ENCODE measurements at places on chromosomes 2 and 18.

- peak; percentile 49 for DNase-seq
These were observed 100.7 kb upstream of the STK39 start for GRCh38 chr2:168348076-168348475.

DNA sequence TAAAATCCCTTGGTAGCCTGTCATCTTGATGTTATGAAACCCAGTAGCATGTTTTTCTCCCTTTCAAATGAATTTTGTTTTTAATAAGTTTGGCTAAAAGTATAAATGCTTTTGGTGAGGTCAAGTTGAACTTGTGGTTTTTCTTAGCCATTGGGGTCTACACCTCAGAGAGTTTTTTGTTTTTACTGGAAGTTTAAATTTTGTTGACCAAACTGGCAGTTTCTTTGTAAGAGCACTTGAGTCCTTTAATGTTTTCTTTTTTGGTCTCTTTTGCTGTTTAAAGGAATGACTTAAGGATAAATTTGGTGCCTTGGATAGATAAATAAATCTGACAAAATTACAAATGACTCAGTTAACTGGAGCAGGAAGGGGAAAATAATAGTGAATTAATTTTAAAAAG is 577.3 kb downstream of the SATB2 start:
- no peak for DNase-seq

DNA sequence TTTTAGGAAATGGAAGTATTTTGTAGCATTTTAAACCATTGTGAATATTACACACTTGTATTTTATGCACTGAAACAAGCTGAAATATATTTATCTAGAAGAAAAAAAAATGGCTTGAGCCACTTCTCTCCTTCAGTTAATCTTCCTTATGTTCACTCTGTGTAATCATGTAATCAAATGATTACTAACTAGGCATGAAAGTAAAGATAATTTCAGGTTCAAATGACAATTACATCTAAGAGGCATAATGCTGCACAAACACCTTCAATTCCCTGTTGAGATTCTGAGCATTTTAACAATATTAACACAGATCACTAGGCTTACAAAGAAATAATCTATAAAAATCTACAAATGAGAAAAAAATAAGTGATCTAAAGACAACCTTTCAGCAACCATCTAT is 119.6 kb upstream of the ITGB6 start:
- DNase-seq = no peak

DNA sequence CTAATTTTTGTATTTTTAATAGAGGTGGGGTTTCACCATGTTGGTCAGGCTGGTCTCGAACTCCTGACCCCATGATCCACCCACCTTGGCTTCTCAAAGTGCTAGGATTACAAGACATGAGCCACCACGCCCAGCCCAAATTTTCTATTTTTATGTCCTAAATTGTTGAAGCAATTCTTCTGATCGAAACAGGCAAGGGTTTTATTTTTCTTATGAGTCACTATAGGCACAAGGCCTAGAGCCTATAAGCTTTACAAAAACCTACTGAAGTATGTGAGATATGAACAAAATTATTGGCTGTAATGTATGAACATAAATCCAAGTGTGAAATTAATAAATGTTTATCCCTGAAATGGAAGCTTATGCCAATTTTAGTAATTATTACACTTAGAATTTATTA is 464.2 kb upstream of the NRP2 start:
- no peak for DNase-seq

DNA sequence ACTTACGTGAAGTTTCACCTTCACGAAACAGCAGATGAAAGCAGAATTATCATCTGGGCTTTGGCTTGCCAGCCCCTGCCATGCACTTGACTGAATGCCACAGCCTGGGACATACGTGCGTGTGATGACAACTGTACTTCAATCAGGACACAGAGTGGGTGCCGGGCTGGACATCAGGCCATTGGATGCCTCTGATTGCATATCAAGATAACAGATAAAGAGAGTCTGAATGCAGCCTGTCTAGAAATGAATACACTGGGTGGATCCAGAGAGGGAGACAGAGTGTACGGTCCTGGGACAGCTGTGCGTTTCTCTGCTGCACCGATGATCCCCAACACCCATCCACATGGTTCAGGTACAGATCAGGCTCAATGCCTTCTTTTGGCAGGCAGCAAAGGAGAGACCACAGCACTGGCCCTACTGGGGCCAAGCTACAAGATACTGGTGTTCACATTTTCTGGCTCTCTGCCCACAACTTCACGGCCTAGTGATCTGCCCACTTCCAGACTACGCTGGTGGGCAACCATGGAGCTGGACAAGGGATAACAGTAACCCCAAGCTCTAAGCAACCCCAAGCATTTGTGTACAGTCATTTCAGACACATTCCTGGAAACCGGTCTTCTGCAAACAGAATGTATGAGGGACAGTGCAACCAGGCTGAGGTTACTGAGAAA is 35.6 kb downstream of the FBLN7 start:
- no peak for DNase-seq

DNA sequence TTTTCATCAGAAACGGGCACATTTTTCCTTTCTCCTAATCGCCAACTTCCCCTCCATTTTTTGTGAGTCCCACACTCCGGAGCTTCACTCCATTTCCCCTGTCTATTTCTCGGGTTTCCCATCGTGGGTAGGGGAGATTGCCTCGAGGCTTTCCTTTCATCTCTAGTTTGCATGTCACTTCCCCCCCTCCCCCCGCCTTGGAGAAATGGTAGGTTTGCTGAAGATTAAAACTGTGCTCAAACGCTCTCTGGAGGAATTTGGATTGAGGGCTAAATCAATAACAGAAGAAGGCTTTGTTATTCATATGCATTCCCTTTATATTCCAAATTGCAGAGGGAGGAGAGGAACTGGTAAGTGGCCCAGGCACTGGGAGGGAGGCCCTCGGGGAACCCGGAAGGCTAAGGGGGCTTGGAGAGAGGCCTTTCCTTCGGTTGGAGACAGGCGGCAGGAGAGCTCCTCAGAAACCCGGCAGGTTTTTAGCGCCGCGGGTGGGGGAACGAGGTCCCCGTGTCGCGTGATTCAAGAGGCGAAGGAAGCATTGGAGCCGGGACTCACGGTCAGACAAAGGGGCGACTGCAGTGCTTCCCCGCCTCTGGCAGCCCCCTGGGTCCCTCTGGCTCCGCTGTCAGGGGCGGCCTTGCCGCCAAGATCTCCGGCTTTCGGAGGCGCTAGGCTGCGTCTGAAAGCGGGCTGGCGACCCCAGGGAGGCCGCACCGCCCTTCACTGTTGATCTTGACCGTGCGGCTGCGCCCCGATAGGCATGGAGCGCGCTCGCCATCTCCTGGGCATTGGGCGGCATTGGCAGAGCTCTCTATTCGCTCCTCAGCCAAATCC is 2.4 kb upstream of the HOXD12 start:
- DNase-seq = peak; percentile 86

- DNase-seq = no peak
These were observed 90.7 kb downstream of the PDCL3 start for GRCh38 chr2:100653449-100654035.

DNA sequence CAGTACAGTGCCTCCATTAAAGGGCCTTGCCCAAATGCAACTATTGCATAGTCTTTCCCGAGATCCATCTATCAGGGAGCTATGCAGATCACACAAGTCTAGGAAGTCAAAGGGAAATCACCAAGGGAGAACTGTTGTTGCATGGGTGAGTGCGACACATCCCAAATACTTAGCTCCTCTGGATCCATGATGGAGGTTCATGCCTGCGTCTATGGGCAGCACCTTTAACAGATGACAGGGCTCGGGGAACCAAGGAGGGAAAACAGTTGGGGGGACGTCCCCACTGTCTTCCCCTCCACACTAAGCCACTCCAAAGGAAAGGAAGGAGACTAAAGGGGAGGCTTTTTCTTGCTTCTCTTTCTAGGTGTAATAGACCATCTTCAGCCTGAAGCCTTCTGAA is 552.8 kb upstream of the PKDCC start:
- DNase-seq = no peak

DNA sequence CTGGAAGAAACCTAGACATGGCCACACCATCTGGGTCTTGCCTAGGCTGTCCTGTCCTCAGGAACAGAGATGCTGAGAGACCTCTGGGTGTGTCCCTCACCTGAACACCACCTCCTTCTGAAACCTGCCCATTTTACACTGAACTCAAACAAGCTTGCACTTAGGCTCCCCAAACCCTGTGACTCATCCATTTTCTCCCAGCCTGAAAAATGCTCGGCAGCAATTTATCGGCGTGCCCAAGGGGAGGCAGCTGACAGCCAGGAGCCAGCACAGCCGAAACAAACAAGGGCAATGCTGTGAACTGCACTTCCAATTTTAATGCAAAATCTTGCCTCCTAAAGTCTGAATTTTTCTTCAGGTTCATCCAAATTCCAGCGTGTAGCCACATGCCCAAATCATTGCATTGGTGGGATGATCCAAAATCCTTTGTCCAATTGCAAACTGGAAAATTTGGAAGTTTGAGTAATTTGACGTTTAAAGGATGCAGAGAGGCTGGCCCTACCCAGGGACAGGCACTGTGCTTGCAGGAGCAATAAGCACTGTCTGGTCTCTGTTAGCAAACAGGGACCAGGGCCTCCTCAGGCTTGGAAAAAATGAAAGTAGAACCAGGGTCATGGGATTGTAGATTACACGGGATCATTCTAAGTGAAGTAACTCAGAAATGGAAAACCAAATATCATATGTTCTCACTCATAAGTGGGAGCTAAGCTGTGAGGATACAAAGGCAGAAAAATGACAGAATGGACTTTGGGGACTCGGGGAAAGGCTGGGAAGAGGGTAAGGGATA is 67.7 kb downstream of the GALNT14 start:
- no peak for DNase-seq

DNA sequence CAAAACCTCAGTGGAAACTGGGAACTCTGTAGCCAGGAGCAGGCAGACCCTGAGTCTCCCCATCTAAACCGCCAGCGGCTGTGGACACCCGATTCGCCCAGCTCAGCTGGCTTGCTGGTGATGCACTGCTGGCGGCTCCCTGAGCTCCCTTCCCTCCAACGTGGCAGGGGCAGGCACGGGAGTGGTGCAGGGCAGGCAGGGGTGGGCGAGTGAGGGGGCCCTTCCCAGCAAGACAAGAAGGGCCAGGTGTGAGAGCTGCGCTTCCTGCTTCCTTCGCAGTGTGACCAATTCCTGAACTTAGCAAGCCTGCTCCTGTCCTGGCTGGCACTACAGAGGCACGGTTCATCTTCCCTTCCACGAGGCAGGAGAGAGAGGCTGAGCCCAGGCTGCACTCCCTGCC is 12.3 kb upstream of the SEMA4C start:
- no peak for DNase-seq
